Neuronal stem cell (in vitro differentiated cells): ENCODE measurements at places on chromosomes 6 and 20.
A peak's percentile ranks its signal among the peaks of the same experiment; 100 is the strongest.

DNA sequence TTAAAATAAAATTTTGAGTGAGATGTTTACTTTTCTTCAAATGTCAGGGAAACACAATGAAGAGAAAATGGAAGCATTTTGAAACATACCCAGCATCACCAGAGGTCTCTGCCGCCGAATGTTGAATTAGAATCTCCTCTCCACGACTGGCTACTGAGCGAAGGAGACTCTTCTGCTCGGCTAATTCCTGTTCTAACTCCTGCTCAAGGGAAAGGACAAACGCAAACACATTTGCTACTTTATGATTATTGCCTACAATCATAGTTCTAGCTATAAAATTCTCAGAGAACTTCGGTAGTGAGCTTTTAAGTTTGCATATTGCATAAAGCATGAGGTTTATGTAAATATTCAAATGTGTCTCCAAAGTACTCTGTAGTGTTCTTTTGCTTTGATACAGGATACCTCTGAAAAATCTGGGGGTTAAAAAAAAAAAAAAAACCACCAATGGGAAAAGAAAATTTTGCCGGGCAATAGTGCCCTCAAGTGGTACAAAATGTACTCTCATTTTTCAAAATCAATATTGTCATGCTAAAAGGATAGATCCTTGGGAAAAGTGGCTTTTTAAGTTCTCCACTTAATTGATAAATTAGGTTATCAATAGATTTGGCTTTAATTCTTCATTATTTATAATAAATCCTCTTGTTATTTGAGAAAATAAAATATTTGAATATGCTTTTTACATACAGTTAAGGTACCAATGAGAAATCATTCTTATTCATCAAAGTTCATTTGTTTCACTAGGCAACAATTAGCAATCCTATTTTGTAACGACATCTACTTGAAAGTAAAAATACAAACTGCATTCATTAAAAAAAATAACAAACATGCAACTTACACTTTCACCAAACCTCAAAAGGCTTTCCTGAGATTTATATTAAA is 369.0 kb downstream of the SYNE1 start:
- peak; percentile 35 for DNase-seq

- no peak for DNase-seq
These were observed 203.2 kb upstream of the SMLR1 start for GRCh38 chr6:130624046-130624445.

GRCh38 chr20:48703511-48704219 is 124.1 kb downstream of the PREX1 start:
- no peak for DNase-seq

- DNase-seq = no peak
These were observed 73.9 kb upstream of the DUSP22 start for GRCh38 chr6:218153-219018.

DNA sequence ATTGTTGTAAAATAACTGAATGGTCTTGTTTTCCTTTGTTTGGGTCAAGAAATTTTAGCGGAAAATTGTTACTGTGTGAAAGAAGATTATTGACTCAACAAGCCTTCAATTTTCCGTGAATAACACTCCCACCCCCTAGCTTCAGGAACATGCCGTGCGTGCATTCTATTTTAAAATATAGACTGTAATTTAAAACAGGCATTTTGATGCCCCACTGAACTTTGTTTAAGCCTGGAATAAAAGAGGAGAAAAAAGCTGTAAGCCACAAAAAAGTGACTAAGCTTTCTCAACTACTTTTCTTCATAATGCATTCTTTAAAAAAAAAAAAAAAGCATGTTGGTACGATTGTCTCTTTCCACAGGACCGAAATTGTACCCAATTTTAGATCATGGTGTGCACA is 166.0 kb downstream of the ARID1B start:
- DNase-seq = no peak

DNA sequence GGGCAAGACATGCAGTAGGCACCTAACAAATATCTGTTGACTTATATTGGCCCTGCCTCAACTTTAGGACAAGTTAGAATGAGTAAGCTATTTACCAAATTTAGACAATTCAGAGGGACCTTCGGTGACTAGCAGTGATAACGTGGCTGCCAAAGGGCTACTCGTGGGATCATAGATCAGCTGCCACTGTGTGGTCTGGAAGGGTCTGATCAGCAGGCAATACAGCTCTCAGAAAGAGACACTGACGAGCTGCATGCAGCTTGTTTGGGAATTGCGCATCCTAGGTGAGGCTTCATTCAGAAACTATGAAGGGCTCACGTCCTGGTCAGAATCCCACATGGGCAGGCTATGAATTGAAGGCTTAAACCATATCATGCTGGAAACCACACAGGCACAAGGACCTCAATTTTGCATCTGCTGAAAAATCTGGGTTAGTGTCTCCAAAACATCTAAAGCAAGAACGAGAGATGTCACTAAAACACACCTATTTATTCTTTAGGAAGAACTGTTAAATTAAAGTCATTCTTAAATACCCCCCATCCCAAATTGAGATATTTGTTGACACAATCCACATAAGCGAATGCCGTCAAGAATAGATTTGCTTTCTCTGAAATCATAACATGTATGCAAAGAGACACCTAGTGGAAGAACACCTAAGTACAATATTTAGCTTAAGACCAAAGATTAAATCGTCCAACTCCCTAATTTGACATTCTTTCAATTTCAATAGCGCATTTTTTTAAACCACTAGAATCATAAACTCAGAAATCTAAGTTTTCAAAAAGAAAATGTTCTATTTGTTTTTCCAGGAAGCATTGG is 79.6 kb downstream of the IPCEF1 start:
- no peak for DNase-seq

DNA sequence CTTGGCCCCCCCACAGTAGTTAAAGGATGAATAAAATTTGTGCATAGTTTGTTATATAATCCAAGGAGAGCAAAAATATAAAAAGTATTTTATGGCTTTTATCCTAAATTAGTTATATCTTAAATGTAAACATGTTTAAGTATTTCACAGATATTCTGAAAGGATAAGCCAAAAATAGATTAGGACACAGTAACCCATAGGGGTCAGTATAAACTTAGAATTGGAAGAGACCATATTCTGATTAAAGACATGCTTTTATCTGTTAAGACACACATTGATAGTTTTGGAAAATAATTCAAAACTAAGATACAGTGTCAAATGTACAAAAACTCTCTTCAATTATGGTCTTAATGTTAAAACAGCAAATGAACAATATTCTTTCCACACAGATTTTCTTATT is 4.5 kb upstream of the SERINC1 start:
- no peak for DNase-seq

GRCh38 chr6:159042003-159042825 is 2.6 kb downstream of the TAGAP start:
- DNase-seq = peak; percentile 66

DNA sequence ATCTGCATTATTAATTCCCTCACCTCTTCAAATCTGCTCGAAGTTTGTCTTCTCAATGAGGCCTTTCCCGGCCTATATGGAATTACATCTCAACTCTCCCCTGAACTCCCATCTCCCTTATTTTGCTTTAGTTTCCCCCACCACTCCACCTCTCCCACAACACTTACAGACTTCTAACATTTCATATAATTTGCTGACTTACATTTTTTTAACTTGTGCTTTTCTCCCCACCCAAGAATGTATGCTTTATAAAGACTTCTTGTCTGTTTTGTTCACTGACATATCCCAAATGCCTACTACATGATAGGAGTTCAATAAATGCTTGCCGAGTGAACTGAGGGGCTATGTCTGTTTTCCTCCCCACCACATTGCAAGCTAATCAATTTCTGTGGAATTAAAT is 3.9 kb upstream of the MARCKS start:
- DNase-seq = no peak

- DNase-seq = no peak
These were observed 52.5 kb upstream of the SLC22A23 start for GRCh38 chr6:3509336-3509735.

DNA sequence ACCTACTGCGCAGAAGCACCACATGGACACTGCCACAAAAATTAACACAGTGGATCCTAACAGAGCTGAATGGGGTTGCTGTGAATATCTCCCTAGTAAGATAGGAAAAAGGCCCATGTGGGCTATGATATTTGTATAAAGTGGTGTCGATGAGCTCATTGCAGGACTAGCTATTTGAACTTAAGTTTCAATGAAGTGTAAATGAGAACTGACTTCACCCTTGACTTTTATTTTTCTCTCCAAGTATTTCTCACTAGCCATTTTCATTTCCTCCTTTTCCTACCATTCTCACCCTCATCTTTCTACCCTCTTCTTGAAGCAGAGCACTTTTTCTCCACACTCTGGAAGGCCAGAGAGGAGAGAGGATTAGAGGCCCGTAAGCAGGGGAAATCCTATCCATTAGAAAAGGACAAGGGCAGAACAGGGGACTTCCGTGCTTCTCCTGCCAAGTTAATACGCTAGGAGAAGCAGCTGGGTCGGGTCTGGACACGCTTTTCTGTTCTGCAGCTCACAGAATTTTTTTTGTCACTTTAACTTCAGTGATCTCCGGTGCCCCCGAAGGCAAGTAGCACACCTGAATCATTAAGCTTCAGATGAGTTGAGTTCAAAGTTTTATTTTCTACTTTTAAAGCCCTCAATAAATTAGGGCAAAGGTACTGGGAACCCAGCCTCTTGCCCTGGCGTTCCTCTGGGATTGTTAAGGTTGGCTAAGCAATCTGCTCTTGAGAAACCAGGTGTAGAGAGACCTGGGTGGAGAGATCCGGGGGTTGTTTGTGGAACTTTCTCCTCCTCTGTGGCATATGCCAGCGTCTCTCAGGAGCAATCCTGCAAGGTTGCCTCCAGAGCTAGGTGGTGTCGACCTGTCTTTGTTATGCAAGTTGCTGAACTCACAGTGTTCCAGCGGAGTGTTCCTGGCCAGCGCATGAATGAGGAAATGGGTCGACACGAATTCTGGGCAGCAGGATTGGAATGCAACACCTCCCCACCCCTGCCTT is 56.2 kb upstream of the ARID1B start:
- no peak for DNase-seq

DNA sequence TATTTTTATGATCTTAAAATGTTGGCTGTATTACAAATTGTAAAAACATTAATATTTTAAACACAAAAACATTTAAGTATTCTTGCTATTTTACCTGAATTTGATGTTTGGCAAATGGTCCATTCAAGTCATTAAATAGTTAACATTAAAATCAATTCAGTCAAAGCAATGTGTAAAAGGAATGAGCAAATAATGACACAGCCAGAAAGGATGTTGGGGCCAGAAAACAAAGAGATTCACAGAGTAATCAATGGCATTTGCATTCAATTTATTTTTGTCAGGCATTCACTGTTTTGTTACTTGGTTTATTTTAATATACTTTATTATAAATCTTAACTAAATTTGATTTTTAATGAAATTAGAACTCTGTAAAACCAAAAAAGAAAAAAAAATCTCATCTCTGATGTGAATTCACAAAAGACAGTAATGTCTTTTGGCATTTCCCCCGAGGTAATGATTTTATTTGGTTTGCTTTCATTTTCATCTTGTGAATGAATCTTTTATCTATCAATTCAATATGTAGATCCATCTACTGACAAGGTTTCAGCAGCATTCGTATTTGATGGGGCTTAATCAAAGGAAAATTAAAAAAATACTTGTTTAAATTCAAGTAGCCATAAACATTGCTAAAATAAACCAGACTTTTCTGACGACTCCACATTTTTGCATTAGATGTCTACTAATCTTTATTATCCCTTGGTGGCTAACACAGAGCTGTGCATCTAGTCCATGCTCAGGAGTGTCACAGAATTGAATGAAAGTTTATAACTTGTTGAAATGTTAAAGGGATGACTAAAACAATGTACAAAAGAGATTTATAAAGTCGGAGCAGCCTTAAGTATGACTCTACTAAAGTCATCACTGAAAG is 866.7 kb upstream of the GJE1 start:
- DNase-seq = no peak

GRCh38 chr6:1379017-1379787 is 10.2 kb upstream of the FOXF2 start:
- DNase-seq = peak; percentile 35

DNA sequence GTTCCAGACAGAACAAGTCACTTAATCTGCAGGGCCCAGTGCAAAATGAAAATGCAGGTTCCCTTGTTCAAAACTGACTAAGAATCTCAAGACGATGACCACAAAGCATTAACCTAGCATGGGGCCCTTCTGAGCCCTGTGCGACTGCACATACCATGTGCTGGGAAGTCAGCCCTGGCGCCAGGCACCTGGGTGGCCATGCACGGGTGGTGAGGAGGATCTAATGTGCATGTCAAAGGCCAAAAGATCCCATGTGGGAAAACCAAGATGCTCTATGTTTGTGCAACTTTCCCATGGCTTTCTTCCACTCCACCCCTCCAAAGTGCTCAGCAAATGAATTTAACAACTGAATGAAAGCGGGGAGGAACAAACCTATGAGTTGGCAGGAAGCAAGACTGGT is 33.5 kb upstream of the NXT1 start:
- no peak for DNase-seq

DNA sequence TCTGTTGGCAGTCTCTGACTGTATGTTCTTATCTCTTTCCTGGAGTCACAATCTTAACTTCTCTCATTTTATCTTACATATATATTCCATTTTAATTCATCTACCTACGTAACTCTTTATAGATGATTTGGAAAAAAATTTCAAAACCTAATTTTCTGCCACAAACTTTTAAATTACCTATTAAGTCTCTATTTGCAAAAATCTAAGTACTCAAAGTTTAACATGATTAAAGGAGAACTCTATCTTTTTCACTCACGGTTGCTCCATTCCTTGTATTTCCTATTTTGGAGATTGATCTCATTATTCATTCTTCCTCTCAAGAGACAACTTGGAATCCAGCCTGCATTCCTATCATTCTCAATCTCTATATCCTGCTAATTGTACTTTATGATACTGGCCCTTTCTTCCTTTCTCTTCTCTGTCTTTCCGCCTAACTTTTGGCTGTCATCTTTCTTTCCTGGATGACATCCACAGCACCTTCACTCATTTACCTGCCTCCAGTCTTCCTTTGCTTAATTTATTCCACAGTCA is 1071.1 kb upstream of the CITED2 start:
- no peak for DNase-seq

GRCh38 chr6:110095101-110095500 is 84.4 kb downstream of the WASF1 start:
- no peak for DNase-seq

DNA sequence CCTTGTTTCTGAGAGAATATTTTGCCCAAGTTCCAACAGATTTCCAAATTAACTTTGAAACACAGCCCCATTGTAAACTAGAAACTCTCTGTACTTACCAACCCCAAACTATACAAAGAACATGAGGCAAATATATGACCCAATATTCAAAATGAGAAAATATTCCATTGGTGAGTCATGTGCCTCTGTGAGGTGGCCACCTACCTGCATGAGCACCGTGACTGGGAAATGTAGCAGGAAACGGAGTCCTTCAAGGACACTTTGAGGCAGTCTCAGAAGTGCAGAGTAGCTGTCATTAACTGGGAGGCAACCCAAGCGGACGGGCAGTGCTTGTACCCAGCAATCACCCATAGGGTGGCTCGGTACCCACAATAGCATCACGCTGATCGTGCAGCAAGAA is 335.5 kb upstream of the NOX3 start:
- DNase-seq = no peak

- no peak for DNase-seq
These were observed 595 bp downstream of the FKBPL start for GRCh38 chr6:32129297-32130088.

- no peak for DNase-seq
These were observed 63.4 kb downstream of the TXNDC5 start for GRCh38 chr6:7846966-7847818.
